ENCODE measurements at places on chromosomes 7 and 10.

DNA sequence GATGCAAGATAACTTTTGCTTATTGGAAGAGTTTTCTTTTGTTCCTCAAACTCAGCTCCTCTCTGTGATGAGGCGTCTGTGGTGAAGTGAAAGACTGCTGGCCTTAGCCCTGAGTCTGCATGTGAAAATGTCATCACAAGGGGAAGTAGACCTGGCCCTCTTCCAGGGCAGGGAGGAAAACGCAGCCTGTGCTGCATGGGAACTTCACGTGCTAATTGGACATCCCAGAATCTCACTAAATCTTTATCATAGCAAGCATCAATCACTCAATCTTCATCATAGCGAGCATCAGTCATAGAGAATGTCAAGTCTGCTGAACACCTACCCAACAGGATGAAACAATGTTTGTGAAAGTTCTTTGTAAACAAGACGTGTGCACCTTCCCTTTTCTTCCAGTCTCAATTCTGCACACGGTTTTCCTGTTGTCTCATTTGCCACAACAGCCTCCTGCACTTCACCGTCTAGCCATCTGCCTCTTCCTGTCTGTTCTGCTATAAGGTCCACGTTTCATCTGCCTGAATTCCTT is 314.6 kb downstream of the FRMD4A start:
- H3K36me3 ChIP-seq: no peaks in the 10 kb centered on the region
- H3K27ac ChIP-seq: no peak overlapping the region
- H3K4me3 ChIP-seq: no peak overlapping the region
- peak; percentile 6 for DNase-seq
- no peaks in the 10 kb centered on the region for H3K27me3 ChIP-seq

- no peaks in the 10 kb centered on the region for H3K4me1 ChIP-seq
- no peaks in the 10 kb centered on the region for H3K36me3 ChIP-seq
- no peak for DNase-seq
- no peaks in the 10 kb centered on the region for H3K27me3 ChIP-seq
- H3K27ac ChIP-seq: no peak overlapping the region
These were observed 278.4 kb downstream of the ANKRD30A start for GRCh38 chr10:37403776-37404175.

- no peak overlapping the region for H3K27ac ChIP-seq
- DNase-seq: no peak
- peaks cover 63% of the 10 kb centered on the region for H3K4me1 ChIP-seq
These were observed 76.9 kb downstream of the PRKCQ start for GRCh38 chr10:6503171-6503570.

GRCh38 chr10:102102421-102102820 is 17.7 kb downstream of the LDB1 start:
- H3K27me3 ChIP-seq: no peaks in the 10 kb centered on the region
- no peak overlapping the region for H3K27ac ChIP-seq
- no peak for DNase-seq
- H3K4me3 ChIP-seq: no peak overlapping the region
- peaks cover 16% of the 10 kb centered on the region for H3K4me1 ChIP-seq

GRCh38 chr10:102267748-102268147 is 22.4 kb downstream of the GBF1 start:
- H3K4me3 ChIP-seq: no peak overlapping the region
- no peak for DNase-seq
- H3K4me1 ChIP-seq: peaks cover 21% of the 10 kb centered on the region
- no peaks in the 10 kb centered on the region for H3K27me3 ChIP-seq
- no peak overlapping the region for H3K27ac ChIP-seq
- peaks cover 5% of the 10 kb centered on the region for H3K36me3 ChIP-seq

GRCh38 chr7:37441386-37441760 is 7.3 kb downstream of the ELMO1 start:
- DNase-seq: no peak
- peak overlapping the region; percentile 33 for H3K4me3 ChIP-seq
- no peaks in the 10 kb centered on the region for H3K36me3 ChIP-seq
- no peaks in the 10 kb centered on the region for H3K27me3 ChIP-seq
- peak overlapping the region; percentile 33 for H3K27ac ChIP-seq

DNA sequence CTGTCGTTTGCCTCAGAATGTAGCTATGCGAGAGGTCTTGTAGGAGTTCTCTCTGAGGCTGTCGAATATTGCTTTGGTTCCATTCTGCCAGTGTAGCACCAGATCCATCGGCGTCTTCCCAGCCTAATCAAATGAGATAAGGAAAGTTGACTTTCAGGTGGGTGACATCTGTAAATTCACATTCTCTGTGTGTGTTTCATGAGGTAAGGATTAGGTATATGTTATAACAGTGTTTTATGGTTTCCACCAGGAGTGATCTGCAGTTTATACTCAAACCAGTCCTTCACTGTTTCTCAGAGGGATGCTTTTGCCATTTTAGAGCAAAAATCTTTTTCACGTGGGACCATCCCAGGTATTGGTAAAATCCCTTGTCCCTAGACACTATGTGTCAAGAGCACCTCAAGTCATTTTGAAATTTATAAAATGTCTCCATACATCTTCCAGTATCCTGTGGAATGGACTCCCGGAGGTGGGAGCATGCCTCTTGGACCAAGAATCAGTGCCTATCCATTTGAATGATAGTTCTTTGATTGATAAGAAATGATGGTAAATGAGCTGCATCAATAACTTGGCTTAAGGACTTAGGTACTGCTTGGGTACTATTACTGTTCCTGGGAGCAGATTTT is 7.9 kb downstream of the ANKRD1 start:
- H3K4me3 ChIP-seq: no peak overlapping the region
- no peaks in the 10 kb centered on the region for H3K36me3 ChIP-seq

DNA sequence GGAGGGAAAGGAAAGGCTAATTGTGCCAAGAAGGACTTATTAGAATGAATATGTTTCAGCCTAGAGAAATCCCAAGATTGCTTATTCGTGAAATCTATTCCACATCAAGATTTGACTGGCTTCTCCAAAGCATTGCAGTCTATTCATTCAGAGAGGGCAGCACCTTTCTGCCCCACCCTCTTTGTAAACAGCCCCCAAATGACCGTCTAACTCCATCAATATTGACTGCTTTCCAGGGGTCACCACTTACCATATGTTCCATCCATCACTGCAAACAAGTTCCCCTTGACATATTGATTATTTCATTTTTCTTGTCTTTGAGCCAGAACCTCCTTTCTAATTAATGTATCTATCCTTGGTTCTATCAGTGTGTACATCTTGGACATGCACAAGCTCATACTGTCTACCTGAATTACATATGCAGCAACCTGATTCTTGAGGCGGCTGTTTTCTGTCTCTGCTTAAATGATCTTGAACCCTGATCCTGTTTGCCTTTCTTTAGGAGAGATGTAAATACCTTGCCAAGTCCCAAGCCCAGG is 44.2 kb upstream of the PTER start:
- H3K27ac ChIP-seq: no peak overlapping the region
- H3K4me3 ChIP-seq: no peak overlapping the region
- no peaks in the 10 kb centered on the region for H3K27me3 ChIP-seq
- no peaks in the 10 kb centered on the region for H3K4me1 ChIP-seq
- no peaks in the 10 kb centered on the region for H3K36me3 ChIP-seq
- DNase-seq: no peak

DNA sequence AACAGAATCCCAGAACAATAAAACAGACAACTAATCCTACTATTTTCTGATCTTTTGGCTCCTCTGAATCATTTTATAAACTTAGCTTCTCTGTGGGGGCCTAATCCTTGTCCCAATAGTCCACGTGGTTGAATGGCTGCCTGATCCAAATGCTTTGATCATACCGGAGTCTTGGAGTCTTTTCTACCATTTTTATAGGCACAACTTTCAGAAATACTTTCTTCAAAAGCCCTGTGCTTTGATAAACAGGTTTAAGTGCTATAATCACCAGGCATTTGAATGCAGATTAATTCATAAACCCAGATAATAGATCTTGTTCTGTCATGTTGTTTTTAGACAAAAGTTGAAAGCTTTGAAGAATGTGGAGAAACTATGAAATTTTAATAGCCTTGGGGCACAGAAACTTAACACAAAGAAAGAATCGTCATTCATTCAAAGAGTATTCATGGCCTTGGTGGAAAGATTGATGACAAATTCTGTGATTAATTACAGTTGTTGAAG is 163.7 kb downstream of the AHR start:
- peaks cover 5% of the 10 kb centered on the region for H3K4me1 ChIP-seq
- no peak for DNase-seq
- H3K27me3 ChIP-seq: no peaks in the 10 kb centered on the region
- no peak overlapping the region for H3K27ac ChIP-seq
- no peaks in the 10 kb centered on the region for H3K36me3 ChIP-seq
- no peak overlapping the region for H3K4me3 ChIP-seq

GRCh38 chr10:26367771-26368170 is 70.4 kb upstream of the APBB1IP start:
- peak; percentile 3 for DNase-seq
- no peak overlapping the region for H3K4me3 ChIP-seq
- H3K4me1 ChIP-seq: no peaks in the 10 kb centered on the region
- H3K27me3 ChIP-seq: no peaks in the 10 kb centered on the region

GRCh38 chr7:130065500-130066152 is 4.7 kb upstream of the KLHDC10 start:
- H3K4me3 ChIP-seq: no peak overlapping the region
- no peaks in the 10 kb centered on the region for H3K36me3 ChIP-seq
- DNase-seq: no peak

GRCh38 chr10:70981171-70981836 is 92.9 kb upstream of the PCBD1 start:
- peaks cover 13% of the 10 kb centered on the region for H3K4me1 ChIP-seq
- H3K27me3 ChIP-seq: no peaks in the 10 kb centered on the region
- no peak overlapping the region for H3K27ac ChIP-seq
- no peaks in the 10 kb centered on the region for H3K36me3 ChIP-seq
- no peak overlapping the region for H3K4me3 ChIP-seq

DNA sequence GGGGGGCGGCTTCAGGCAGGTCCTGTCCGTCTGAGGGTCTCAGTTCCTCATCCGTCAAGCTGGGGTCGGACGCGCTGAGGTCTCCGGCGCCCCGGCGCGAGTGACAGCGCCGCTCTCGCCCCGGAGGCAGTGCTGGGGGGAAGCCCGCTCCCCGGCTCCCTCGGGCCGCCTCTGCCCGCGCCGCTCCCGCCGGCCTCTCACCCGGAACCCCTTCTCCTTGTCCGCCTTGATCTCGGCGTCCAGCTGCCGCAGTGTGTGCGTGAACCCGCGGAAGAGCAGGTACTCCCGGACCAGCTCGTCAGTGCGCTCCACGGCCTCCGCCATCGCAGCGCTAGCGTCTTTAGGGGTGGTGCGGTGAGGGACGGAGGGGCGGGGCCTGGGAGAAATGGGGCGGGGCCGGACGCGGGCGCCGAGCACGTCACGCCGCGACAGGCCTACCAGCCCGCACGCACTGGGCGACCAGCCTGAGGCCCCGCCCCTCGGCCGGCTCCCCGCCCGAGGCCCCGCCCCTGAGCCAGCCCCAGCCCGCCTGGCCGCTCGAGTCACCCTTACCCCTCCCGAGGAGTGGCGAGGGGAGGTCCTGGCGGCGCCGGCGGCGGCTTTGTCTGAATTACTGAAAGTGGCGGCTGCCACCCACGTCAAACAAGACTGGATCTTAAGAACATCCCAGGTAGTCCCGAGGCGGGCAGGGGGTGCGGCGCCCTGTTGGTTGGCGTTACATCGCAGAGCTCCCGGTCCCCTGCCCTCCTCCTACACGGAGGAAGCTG is at the start of gene WDR91:
Gene WDR91 (minus strand): TSS at position 348 of the 767 bp plus-strand sequence. CDS start 24 bp downstream, at position 324.
- peaks cover 27% of the 10 kb centered on the region for H3K4me1 ChIP-seq
- no peaks in the 10 kb centered on the region for H3K27me3 ChIP-seq
- H3K36me3 ChIP-seq: no peaks in the 10 kb centered on the region
- peak within 1 kb of the TSS; percentile 80 for H3K4me3 ChIP-seq
- DNase-seq: peak; percentile 95

DNA sequence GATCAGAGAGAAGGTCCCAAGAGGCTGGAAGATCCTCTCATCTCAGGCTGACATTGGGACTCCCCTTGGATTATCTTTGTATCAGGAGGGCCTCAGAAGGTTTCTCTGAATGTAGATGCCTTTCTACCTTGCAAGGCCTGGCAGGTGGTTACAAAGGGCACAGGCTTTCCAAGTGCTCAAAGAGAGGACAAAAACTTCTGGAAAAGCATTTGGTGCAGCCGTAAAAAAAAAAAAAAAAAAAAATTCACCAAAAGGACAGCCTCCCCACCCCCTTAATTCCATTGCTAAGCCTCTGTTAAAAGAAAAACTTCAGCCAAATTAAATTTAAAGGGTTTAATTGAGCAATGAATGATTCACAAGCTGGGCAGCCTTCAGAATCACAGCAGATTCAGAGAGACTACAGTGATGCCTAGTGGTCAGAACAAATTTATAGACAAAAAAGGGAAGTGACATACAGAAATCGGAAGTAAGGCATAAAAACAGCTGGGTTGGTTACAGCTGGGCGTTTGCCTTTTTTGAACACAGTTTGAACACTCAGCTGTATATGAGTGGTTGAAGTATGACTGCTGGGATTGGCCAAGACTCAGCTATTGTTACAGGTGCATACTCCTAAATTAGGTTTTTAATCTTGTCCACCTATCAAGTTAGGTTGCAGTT is 42.5 kb upstream of the LRGUK start:
- H3K36me3 ChIP-seq: no peaks in the 10 kb centered on the region
- no peak overlapping the region for H3K4me3 ChIP-seq
- H3K4me1 ChIP-seq: no peaks in the 10 kb centered on the region

GRCh38 chr7:13098161-13098560 is 410.7 kb downstream of the ARL4A start:
- no peak overlapping the region for H3K4me3 ChIP-seq
- H3K27ac ChIP-seq: no peak overlapping the region
- no peaks in the 10 kb centered on the region for H3K36me3 ChIP-seq

GRCh38 chr7:103348452-103348851 is 1.0 kb downstream of the PSMC2 start:
- no peaks in the 10 kb centered on the region for H3K27me3 ChIP-seq
- no peaks in the 10 kb centered on the region for H3K36me3 ChIP-seq
- no peak for DNase-seq
- H3K4me1 ChIP-seq: peaks cover 63% of the 10 kb centered on the region
- H3K27ac ChIP-seq: peak overlapping the region; percentile 96

GRCh38 chr7:6274743-6275142 is 2.3 kb upstream of the CYTH3 start:
- H3K27ac ChIP-seq: no peak overlapping the region
- no peak overlapping the region for H3K4me3 ChIP-seq

GRCh38 chr7:105799006-105799405 is 77.4 kb downstream of the ATXN7L1 start:
- H3K4me1 ChIP-seq: peaks cover 18% of the 10 kb centered on the region
- DNase-seq: no peak
- no peaks in the 10 kb centered on the region for H3K27me3 ChIP-seq
- no peaks in the 10 kb centered on the region for H3K36me3 ChIP-seq
- H3K27ac ChIP-seq: no peak overlapping the region
- H3K4me3 ChIP-seq: no peak overlapping the region

- no peak overlapping the region for H3K27ac ChIP-seq
- H3K4me3 ChIP-seq: no peak overlapping the region
- H3K36me3 ChIP-seq: no peaks in the 10 kb centered on the region
These were observed 41.6 kb downstream of the FRMPD2 start for GRCh38 chr10:48232717-48233447.

GRCh38 chr7:139811066-139811465 is 18.0 kb upstream of the TBXAS1 start:
- H3K27me3 ChIP-seq: no peaks in the 10 kb centered on the region
- no peak overlapping the region for H3K27ac ChIP-seq
- H3K4me1 ChIP-seq: no peaks in the 10 kb centered on the region
- no peaks in the 10 kb centered on the region for H3K36me3 ChIP-seq
- no peak for DNase-seq
- no peak overlapping the region for H3K4me3 ChIP-seq

Measured in CD4-positive, alpha-beta memory T cell (primary cell).